ENCODE measurements at places on chromosomes 1 and 21. TPM values are rescaled to one million over a fixed set of nuclear protein-coding genes. Genes with fewer than 3 reads are reported as not detected.

Gene AADACL4
- not detected for polyA plus RNA-seq

GRCh38 chr1:5907386-5907785 lies 84.8 kb downstream of the NPHP4 start:
- no peak overlapping the region for H3K4me3 ChIP-seq
- DNase-seq, result no peak
- H3K36me3 ChIP-seq, result no peaks in the 10 kb centered on the region

GRCh38 chr1:205236951-205237475 lies 9.3 kb downstream of the TMCC2 start:
- no peaks in the 10 kb centered on the region for H3K4me1 ChIP-seq
- no peaks in the 10 kb centered on the region for H3K27me3 ChIP-seq
- no peak for DNase-seq
- H3K27ac ChIP-seq, result no peak overlapping the region

DNA sequence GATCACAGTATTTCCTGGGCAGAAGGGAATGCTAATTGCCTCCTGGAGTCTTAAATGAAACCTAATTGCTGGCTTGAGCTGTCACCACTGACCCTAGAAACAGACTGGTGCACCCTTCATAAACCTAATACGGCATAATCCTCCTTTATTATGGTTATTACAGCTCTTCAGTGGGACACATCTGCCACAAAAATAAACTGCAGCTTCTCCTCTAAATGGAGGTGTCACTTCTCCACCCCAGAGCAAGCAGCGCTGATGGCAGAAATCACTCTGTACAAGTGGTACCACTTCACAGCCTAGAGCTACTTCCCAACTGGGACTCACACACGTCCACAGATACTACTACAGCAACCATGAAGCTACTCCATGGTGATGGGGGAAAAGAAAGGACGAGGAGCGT lies 11.1 kb downstream of the PTPN14 start:
- DNase-seq, result no peak
- H3K36me3 ChIP-seq, result no peaks in the 10 kb centered on the region

DNA sequence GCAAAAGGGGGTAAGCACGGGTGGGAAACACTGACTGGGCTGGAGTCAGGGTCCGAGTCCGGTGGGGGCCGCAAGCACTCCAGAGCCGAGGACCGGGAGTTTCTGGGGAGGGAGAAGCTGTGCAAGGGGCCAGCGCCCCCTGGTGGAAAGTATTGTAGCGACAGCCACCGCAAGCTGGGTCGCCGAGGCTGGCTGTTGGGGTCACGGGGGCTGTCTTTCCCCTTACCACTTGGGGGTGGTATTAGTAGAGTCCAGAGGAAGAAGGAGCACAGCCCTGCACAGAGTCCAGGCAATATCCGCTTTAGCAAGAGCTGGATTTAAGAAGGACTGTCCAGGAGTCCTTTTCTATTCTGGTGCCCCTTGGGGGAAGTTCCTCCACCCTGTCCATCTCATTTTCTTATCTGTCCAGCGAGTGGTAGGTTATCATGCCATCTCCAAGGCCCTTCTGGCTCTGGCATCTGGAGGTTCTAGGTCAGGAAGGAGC lies 17.9 kb upstream of the ETV3 start:
- peaks cover 8% of the 10 kb centered on the region for H3K27me3 ChIP-seq
- H3K27ac ChIP-seq, result no peak overlapping the region
- H3K4me1 ChIP-seq, result peaks cover 23% of the 10 kb centered on the region
- H3K36me3 ChIP-seq, result no peaks in the 10 kb centered on the region

DNA sequence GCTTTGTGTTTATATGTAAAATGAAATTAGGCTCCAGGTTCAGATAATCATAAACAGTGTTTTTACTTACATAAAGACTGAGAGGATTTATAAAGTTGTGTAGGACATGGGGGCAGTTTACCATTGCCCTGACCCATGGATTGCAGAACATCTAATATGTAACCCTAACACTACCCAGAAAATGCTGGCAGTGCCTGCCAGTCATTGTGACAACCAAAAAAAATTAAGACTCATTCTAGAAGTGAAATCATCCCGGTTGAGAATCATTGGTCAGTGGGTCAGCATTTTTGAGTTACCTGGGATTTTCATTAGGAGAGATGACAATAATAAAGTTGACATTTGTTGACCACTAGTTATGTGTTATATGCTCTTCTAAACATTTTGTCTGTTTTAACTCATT lies 31.2 kb upstream of the THEM4 start:
- H3K4me1 ChIP-seq, result peaks cover 16% of the 10 kb centered on the region
- no peaks in the 10 kb centered on the region for H3K36me3 ChIP-seq

DNA sequence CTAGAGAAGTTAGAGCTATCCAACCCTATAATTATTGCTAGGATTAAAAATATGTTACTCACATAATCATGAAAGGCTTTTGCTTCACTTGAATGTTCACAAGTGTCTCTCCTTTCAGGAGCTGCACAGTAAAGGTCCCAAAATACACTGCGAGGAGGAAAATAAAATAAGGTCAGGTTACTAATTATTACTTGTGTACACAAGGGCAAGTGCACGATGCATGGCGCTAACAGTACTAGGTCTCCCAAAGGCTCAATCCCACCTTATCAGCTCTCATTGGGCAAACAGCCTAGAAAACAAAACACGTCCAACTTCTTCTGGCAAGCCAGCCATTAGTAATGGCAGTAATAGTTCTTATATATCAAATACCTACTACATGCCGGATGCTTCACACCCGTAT lies 4.4 kb downstream of the SSBP3 start:
- H3K27ac ChIP-seq, result no peak overlapping the region
- peaks cover 26% of the 10 kb centered on the region for H3K36me3 ChIP-seq
- no peak overlapping the region for H3K4me3 ChIP-seq
- no peaks in the 10 kb centered on the region for H3K27me3 ChIP-seq
- no peak for DNase-seq
- H3K4me1 ChIP-seq, result peaks cover 40% of the 10 kb centered on the region

- no peak for DNase-seq
- no peak overlapping the region for H3K4me3 ChIP-seq
These were observed 33.6 kb upstream of the THEM4 start for GRCh38 chr1:151942882-151943281.

DNA sequence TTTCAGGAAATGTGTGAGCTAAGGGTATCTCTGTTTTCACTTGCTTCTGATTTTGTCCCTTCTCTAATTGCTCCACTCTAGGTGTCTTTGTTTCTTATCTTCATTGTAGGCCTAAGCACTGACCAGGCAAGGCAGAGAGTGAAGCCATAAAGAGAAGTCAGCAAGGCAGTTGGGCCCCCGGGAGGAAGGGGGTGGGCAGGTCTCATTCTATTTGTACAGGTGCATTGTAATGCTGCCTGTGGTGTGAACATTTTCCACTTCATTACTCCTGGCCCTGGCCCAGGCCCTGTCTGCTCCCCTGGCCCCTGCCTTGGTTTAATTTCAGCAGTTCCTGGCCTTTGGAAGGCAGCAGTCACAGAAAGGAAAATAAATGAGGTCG lies 86.4 kb upstream of the JUN start:
- H3K27me3 ChIP-seq, result no peaks in the 10 kb centered on the region
- no peak for DNase-seq
- no peaks in the 10 kb centered on the region for H3K4me1 ChIP-seq
- no peak overlapping the region for H3K27ac ChIP-seq

- no peak overlapping the region for H3K27ac ChIP-seq
- H3K27me3 ChIP-seq, result no peaks in the 10 kb centered on the region
- no peaks in the 10 kb centered on the region for H3K4me1 ChIP-seq
- H3K4me3 ChIP-seq, result no peak overlapping the region
These were observed 96.4 kb upstream of the RAB3GAP2 start for GRCh38 chr1:220368352-220369265.

DNA sequence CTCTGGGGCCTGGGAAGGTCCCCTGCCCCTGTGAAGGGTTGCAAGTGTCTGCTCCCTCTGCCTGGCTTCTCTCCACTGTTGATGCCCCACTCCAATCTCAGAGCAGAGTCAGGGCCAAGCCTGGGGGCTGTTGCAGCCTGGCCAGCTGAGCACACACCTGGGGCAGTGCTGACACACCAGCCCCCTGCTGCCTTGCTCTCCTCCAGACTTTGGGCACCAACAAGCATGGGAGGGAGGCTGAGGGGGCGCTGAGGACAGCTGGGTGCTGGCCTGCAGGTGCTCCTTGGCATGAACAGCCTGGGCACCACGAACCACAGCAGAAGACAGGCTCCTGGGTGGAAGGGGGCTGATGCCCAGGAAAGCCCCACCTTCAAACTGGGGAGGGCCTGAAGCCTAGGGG lies 9.6 kb upstream of the MTR start:
- H3K4me3 ChIP-seq, result no peak overlapping the region
- H3K27me3 ChIP-seq, result no peaks in the 10 kb centered on the region
- H3K27ac ChIP-seq, result no peak overlapping the region
- no peak for DNase-seq

DNA sequence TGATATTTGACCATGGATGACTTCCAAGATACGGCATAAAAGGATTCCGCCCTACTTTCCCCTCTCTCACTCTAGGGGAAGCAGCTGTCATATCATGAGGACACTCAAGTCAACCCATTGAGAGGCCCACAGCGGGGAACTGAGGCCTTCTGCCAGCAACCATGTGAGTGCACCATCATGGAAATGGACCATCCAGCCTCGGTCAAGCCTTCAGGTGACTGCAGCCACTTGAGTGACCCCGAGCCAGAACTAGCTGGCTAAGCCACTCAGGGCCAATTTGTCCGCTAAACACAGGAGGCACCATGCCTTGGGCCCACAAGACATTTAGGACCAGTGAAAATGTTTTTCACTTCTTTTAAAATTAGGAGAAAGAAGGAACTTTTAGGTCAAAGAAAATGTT lies 11.1 kb upstream of the GJB5 start:
- H3K27ac ChIP-seq, result no peak overlapping the region
- no peaks in the 10 kb centered on the region for H3K4me1 ChIP-seq
- no peak overlapping the region for H3K4me3 ChIP-seq
- no peaks in the 10 kb centered on the region for H3K27me3 ChIP-seq

GRCh38 chr1:56194701-56195300 lies 384.6 kb downstream of the PLPP3 start:
- no peak overlapping the region for H3K27ac ChIP-seq
- H3K27me3 ChIP-seq, result no peaks in the 10 kb centered on the region
- H3K4me3 ChIP-seq, result no peak overlapping the region
- H3K36me3 ChIP-seq, result no peaks in the 10 kb centered on the region

- H3K27ac ChIP-seq, result no peak overlapping the region
- H3K27me3 ChIP-seq, result peaks cover 2% of the 10 kb centered on the region
- H3K4me1 ChIP-seq, result no peaks in the 10 kb centered on the region
- DNase-seq, result no peak
- H3K36me3 ChIP-seq, result no peaks in the 10 kb centered on the region
- H3K4me3 ChIP-seq, result no peak overlapping the region
These were observed 23.0 kb upstream of the DNAJC11 start for GRCh38 chr1:6724517-6725141.

DNA sequence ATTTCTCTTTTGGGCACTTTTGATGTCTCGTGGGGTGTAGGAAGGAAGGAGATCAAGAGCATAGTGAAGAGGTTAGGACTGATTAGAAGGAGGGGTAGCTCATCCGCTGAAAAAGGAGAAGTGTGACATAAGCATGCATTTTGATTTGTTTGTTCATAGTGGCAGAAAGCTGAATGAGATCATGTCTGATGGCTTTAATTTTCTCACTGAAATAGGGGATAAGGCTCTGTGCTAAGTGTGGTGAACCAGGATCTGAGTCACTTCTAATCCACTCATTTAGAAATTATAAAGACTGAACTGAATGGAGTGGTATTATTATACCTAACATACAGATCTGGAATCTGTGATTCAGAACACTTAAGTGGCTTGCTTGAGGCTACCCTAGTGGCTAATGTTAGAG lies 344.5 kb downstream of the PDE4B start:
- no peak overlapping the region for H3K27ac ChIP-seq
- H3K4me1 ChIP-seq, result no peaks in the 10 kb centered on the region
- no peak overlapping the region for H3K4me3 ChIP-seq
- no peaks in the 10 kb centered on the region for H3K36me3 ChIP-seq
- no peaks in the 10 kb centered on the region for H3K27me3 ChIP-seq
- no peak for DNase-seq

- no peak overlapping the region for H3K27ac ChIP-seq
- DNase-seq, result no peak
- H3K36me3 ChIP-seq, result no peaks in the 10 kb centered on the region
- H3K27me3 ChIP-seq, result no peaks in the 10 kb centered on the region
These were observed 10.5 kb downstream of the SLX9 start for GRCh38 chr21:44950351-44950750.

GRCh38 chr1:8496473-8496872 lies 178.6 kb downstream of the SLC45A1 start:
- H3K4me1 ChIP-seq, result no peaks in the 10 kb centered on the region
- H3K27ac ChIP-seq, result peak overlapping the region; percentile 51
- H3K27me3 ChIP-seq, result no peaks in the 10 kb centered on the region
- H3K4me3 ChIP-seq, result no peak overlapping the region
- peaks cover 8% of the 10 kb centered on the region for H3K36me3 ChIP-seq

DNA sequence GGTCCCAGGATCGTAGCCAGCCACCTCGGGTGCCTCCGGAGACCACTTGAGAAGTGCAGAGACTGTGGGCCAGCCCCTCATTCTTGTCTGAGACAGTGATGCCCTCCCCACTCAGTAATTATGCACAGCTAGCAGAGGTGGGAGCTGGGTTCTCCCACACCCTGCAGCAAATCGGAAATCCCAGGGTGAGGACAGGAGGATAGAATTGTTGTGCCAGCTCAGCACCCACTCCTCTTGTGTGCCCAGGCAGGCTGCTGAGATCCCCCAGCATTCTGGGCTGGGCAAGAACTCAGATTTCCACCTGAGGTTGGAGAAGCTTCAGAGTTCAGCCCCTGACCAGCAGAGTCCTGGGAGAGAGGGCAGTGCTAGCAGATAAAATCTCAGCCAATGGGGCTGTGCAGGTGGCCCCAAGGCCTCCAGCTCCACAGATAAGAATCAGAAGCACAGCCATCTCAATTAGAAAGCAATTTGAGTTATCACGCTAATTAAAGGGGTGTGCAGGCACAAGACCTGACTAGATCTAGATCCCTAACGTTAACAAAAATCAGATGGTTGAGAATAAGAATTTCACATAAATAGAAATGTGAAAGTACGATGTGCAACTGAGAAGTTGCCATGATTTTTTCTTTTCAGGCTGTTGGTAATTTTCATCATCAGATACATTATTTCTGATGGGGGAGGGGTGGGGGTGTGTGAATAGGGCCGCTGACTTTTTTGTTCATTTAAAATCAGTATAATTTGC lies 45.5 kb upstream of the IRF2BP2 start:
- H3K36me3 ChIP-seq, result no peaks in the 10 kb centered on the region
- H3K4me3 ChIP-seq, result no peak overlapping the region
- no peak overlapping the region for H3K27ac ChIP-seq
- DNase-seq, result no peak
- H3K27me3 ChIP-seq, result no peaks in the 10 kb centered on the region
- H3K4me1 ChIP-seq, result no peaks in the 10 kb centered on the region

GRCh38 chr1:154429118-154429517 lies 24.0 kb downstream of the IL6R start:
- no peak overlapping the region for H3K4me3 ChIP-seq
- no peaks in the 10 kb centered on the region for H3K27me3 ChIP-seq
- peaks cover 26% of the 10 kb centered on the region for H3K4me1 ChIP-seq
- no peak for DNase-seq
- peaks cover 9% of the 10 kb centered on the region for H3K36me3 ChIP-seq

Gene APP
- 5.3 TPM for polyA plus RNA-seq

- H3K27ac ChIP-seq, result no peak overlapping the region
- no peaks in the 10 kb centered on the region for H3K36me3 ChIP-seq
- H3K27me3 ChIP-seq, result no peaks in the 10 kb centered on the region
- H3K4me3 ChIP-seq, result no peak overlapping the region
- DNase-seq, result no peak
These were observed 14.7 kb downstream of the RNF2 start for GRCh38 chr1:185059950-185060571.

Gene TAS1R1
- polyA plus RNA-seq, result not detected

Measured in CD8-positive, alpha-beta memory T cell (primary cell).